ENCODE measurements at places on chromosomes 12 and 14.

GRCh38 chr12:112319395-112319794 lies 62.8 kb downstream of the HECTD4 start:
- no peak for DNase-seq

DNA sequence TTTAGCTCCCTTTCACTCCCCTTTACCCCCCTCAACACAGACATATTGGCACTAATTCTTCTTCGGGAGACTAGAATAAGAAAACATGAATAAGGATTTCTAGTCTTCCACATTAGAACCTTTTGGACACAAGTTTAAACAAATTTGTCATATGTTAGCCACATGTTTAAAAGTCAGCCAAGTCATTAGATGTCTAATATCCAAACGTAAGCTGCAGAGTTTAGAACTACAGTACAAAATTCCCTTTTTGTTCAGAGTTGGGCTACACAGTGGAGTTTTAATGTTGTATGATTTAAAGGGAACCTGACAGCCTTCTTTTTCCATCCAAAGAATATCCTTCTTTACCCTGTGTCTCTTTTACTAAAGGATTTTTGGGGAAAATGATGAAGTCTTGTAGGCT lies 79.8 kb downstream of the PDE6H start:
- DNase-seq = no peak

GRCh38 chr12:5507401-5507935 lies 75.6 kb downstream of the NTF3 start:
- no peak for DNase-seq

- no peak for DNase-seq
These were observed 14.0 kb downstream of the PGAM5 start for GRCh38 chr12:132724506-132725241.

- DNase-seq = no peak
These were observed 44.1 kb downstream of the FOS start for GRCh38 chr14:75322746-75323145.

- DNase-seq = no peak
These were observed 67.9 kb downstream of the GNS start for GRCh38 chr12:64691227-64691794.

All from GOT3 (cell line).